Fibroblast of upper back skin (primary cell): ENCODE measurements at places on chromosomes 7 and 10.

DNA sequence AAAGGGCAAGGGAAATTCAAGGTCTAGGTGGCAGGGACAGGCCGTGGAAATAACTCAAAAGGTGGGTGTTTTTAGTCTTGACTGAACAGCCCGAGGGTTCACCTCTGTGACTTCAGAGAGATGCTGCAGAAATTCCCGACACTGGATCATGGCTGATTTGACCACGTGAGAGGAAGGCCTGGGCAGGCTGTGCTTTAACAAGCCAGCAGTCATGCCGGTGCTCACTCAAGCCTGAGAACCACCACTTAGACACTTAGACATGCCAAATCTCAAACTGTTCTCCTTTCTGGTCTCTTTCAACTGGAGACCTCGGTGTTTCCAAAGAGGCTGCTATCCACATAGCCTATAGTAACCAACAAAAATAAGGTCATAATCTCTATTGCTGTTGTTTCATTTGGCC is 15.4 kb downstream of the TECTB start:
- no peak for DNase-seq

DNA sequence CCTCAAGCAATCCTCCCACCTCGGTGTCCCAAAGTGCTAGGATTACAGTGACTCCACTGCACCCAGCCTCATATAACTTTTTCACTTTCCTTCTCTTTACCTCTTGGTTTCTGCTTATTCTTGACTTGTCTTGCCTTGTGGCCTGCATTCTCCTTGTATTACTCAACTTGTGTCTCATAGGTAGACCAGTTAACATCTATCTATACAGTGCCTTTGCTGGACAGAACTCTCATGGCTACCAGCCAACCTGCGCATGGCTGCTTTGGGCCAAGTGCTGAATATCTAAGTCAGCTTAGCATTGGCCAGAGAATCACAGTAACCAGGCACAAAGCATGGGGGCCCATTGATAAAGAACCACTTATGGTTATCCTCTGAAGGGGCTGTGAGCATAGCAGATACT is 42.6 kb upstream of the ZNRF2 start:
- DNase-seq = peak; percentile 29

GRCh38 chr10:123034332-123034731 is 25.5 kb downstream of the ACADSB start:
- DNase-seq = no peak

DNA sequence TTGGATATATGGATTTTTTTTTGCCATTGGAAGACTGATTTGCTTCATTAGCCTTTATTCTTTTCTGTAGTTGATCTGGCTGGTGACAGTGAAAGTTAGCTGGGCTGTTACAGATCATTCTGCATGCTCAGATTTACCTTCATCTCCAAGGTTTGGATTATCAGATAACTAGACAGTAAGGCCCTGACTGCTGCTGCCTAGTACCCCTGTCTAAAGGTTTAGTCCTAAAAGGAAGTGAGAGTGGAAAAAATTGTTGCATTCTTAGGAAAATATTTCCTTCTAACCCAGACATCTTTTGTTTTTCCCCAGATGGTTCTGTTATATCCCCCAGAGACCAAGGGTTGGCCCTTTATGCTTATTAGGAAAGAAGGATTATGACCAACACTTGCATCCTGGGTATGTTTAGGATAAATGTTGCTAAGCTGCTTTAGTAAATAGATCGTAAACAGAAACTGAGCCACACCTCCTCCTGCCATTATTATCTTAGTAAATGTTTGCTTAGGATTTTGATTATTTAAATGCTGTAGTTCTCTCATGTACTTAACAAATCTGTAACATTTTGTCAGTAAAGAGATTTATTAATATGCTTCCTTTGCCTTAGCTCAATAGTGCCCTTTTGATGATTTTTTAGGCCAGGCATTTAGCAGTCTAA is 44.4 kb downstream of the MCU start:
- peak; percentile 69 for DNase-seq

GRCh38 chr10:68288717-68289116 is 43.1 kb upstream of the HNRNPH3 start:
- DNase-seq = no peak

DNA sequence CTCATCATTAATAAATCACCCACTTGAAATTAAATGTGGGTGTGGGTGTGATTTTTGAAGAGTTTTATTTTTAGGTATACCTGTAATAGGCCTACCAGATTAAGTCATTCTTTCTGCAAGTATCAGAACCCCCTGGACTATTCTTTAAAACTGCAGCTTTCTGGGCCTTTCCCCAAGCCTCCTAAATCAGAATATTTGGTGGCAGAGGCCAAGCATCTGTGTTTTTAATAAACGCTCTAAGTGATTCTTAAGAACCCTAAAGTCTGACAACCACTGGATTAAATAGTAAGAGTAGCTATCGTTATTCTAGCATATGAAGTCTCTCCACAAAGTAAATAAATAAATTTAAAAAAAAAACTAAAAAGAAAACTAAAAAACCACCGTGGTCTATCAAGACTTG is 703.0 kb upstream of the NRP1 start:
- no peak for DNase-seq

GRCh38 chr7:106243893-106244292 is 40.9 kb downstream of the NAMPT start:
- DNase-seq = peak; percentile 38

- DNase-seq = no peak
Measured at GRCh38 chr7:113548137-113548536, 370.7 kb downstream of the PPP1R3A start.

DNA sequence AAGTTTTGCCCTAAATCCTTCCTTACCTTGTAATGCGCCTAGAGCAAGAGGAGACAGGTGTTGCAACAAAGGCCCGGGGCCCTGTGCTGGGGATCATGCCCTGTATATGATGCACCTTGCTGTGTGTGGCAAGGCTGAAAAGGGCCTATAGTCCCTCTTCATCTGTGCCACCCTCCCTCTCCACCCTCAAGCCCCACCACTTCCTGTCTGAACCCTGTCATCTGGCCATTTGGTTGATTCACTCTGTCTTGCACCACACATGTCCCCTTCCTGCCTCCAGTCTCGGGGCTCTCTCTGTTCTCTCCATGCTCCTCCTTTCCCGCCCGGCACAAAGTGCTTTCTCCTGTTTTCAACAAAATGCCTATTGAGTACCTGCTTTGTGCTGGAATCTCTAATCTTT is 11.5 kb upstream of the MALSU1 start:
- no peak for DNase-seq

GRCh38 chr7:4297165-4297917 is 384.8 kb upstream of the FOXK1 start:
- no peak for DNase-seq

- peak; percentile 6 for DNase-seq
Measured at GRCh38 chr7:48427671-48428070, 256.4 kb downstream of the ABCA13 start.

DNA sequence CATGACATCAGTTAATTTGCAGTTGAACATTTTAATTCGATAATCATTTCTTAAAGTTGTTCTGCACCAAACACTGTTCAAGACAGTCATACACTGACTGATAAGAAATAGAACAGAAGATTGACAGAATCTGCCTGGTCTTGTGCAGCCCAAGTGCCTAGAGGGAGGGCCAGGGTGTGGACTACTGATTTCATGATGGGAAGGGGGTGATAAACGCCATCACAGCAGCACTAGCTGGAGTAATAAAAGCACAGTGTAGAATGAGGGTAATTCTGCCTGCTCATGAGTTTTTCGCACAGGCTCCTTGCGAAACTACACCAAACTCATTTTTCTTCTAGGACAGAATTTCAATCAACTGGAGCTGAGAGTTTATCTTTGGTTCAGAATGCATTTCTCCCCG is 270.1 kb downstream of the ARL4A start:
- no peak for DNase-seq

GRCh38 chr10:92284112-92284704 is 6.7 kb downstream of the CPEB3 start:
- no peak for DNase-seq

DNA sequence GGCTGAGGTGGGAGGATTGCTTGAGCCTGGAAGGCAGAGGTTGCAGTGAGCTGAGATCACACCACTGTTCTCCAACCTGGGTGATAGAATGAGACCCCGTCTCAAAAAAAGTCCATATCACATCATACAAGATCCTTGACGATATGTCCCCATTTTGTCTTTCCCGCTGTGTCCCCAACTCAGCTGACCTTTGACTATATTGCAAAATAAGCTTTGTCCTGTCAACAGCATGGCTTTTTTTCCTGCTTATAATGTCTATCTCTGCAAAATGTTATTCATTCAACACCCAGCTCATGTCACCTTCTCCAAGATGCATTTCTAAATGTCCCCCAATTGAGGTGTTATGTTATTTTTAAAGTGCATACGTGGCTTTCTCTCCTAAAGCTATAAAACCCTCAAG is 136.0 kb upstream of the KAT6B start:
- DNase-seq = no peak

DNA sequence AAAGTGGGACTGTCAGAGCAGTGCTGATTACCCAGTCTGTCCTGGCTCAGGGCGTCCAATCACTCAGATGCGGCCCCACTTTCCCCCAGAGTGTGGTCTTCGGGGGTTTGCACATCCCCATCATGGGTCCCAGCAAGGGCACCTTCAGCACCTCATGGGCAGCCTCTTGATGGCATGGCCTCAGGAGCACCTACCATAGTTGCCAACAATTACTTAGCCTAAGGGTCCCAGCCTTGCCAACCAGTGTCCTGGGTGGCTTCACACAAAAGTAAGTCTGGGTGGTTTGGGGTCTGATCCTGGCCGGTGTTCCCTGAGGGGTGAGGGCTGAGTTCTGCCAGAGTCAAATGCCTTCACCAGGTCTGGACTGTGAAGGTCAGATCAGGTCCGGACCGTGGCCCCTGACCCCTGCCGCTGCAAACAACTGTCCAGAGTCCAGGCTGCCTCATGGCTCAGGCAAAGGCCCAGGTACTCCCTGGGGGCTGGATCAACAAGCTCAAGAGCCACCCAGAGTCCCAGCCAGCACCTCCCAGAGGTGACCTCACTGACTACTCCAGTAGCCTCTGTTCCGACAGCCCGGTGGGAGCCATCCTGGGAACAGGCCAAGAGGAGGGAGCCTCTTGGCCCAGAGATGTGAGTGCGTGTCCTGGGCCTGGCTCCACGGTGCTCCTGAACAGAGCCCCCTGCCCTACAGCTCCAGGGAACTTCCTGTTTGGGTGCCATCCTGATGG is 6.2 kb upstream of the MARVELD1 start:
- no peak for DNase-seq

DNA sequence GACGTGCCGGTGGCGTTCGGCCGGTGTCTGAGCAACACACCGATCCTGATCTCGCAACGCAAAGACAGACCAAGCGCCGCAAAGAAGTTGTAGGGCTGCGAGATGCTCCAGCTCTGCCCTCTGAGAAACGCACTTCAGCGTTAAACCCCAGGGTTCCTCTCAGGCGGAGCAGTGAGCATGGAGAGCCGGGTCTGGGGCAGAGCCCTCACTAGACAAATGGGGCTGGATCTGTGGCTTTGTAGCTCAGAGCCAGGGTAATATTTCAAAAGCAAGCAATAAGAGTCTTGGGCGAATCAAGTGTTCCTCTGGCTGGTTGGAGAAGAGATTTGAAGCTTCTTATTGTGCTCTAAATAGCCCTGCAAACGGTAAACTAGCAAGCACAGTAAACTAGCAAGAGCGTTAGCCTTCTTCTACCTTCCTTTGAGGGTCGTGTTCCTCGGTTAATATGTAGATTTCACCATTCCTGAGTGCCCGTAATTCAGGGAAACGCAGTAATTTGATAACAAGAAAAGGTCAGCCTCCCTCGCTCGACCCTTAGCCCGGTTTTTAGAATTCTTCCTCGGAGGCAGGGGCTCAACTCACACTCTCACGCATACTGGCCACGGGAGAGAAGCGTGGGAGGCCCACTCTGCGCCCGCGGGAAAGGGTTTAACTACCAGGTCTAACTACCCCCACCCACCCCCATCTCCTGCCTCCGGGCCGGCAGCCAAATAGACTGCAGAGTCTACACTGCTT is 6.7 kb downstream of the SKAP2 start:
- DNase-seq = peak; percentile 13

DNA sequence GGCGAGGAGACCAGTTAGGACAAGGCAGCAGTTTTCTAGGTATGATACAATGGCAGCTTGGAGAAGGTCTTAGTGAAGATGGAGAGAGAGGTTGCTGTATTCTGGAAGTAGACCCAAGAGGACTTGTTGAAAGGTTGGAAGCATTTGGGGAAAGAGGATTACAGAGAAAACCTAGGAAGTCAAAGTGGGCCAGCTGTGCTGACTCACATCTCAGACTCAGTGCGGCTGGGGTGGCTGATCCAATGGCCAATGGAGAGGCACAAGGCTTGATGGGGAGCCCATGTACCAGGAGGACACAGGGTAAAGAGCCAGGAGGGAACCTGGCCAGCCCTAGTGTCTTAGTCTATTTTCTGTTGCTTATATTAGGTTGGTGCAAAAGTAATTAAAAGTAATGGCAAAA is 194.5 kb upstream of the GALNT17 start:
- DNase-seq = no peak

DNA sequence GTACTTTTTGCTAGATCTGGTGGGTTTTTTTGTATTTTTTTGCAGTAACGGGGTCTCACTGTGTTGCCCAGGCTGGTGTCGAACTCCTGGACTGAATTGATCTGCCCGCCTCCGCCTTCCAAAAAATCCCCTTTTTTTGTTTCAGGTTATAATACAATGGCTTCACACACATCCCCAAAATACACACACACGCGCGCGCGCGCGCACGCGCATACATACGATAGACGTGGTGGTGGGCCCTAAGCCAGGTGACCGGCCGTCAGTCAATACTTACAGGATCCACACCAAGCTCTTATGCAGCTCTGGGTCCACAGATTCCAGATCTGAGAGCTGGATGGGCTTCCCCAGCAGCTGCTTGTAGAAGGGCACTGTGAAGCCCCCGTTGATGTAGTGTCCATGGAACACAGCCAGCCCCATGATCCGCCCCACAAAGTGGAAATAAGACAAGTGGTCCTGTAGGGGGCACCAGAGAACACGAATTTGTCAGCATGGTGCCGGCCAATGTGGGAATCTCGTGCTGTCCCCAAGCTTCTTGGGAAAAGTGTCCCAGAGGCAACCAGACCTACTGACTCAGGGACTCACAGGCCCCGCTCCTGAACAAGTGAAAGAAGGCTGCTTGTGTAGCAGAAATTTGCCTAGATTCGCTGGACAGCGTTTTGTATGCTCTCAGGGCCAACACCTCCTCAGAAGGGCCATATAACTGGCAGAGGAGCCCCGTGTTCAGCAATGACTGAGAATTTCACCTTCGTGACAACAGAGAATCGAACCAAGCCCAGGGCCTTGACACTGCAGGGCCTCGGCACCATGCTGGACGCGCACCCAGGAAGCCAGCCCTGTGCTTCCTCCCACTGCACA is 103.6 kb downstream of the SMURF1 start:
- DNase-seq = peak; percentile 84

- no peak for DNase-seq
Measured at GRCh38 chr7:44236333-44236728, 35.6 kb downstream of the YKT6 start.

DNA sequence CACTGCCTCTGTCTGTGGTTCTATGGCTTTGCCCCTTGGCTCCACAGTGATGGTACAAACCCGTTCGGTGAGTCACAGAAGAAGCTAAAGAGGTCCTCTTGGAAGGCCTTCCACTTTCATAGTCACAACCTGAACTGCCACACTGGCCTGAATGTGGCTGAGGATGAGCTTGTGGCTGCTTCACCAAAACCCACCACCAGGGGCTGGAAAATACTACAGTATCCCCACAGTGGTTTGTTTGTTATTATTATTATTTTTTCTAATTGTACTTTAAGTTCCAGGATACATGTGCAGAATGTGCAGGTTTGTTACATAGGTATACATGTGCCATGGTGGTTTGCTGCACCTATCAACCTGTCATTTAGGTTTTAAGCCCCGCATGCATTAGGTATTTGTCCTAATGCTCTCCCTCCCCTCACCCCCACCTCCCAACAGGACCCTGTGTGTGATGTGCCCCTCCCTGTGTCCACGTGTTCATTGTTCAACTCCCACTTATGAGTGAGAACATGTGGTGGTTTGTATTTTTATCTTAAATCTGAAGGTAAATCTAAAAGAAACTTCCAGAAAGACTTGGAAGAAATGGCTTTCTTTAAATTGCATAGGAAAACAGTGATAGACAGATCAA is 160.8 kb upstream of the NPSR1 start:
- no peak for DNase-seq
